ENCODE measurements at places on chromosomes 5 and 9. TPM values are rescaled to one million over a fixed set of nuclear protein-coding genes. Genes with fewer than 3 reads are reported as not detected.

SLC6A7 gene
- not detected for total RNA-seq

OR1Q1 gene
- total RNA-seq = not detected

BARHL1 gene
- total RNA-seq = not detected

TAF11L10 gene
- not detected for total RNA-seq

ADAMTS2 gene
- total RNA-seq = 0.29 TPM

BRINP1 gene
- total RNA-seq = 2.5 TPM

PRDM9 gene
- total RNA-seq = not detected

GRCh38 chr5:121737120-121737519 lies 114.6 kb upstream of the FTMT start:
- no peak for DNase-seq

- no peak for DNase-seq
Observed at GRCh38 chr9:121156263-121156731, 45.4 kb downstream of the RAB14 start.

DNA sequence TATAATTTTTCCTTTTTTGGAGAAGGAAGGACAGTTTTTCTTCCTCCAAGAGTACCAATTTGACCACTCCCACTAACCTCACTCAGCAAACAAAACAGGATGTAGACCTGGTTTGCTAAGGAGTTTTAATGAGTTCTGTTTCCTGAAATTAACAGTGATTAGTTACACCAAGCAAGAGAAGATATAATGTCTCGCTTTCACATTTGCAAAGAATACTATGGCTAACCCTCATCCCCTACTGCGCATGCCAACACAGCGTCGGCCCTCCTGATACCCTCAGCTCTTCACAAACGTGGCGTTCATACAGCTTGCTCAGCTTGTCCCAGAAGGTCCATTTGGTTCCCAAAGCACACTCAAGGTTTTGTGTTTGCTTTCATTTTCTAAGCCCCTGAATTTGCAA lies 41.9 kb upstream of the IPPK start:
- DNase-seq = no peak

GRCh38 chr5:96180684-96181435 lies 219.2 kb upstream of the ELL2 start:
- DNase-seq = no peak

GRCh38 chr5:91312698-91313097 lies 70.4 kb downstream of the ARRDC3 start:
- no peak for DNase-seq
